ENCODE measurements at places on chromosomes 4 and X. TPM values are rescaled to one million over a fixed set of nuclear protein-coding genes. Genes with fewer than 3 reads are reported as not detected.

The TASL gene
- total RNA-seq: not detected

The VCX3A gene
- total RNA-seq: not detected

The HDAC6 gene
- 35.3 TPM for total RNA-seq

The SPANXC gene
- not detected for total RNA-seq

The FAAH2 gene
- 0.92 TPM for total RNA-seq

The PDCL2 gene
- total RNA-seq: not detected

The HPF1 gene
- 26.4 TPM for total RNA-seq

The C4orf36 gene
- total RNA-seq: 2.8 TPM

The ETDA gene
- total RNA-seq: not detected

The STAG2 gene
- total RNA-seq: 46.6 TPM

The S100P gene
- total RNA-seq: 1.1 TPM

The LRRC66 gene
- total RNA-seq: 0.10 TPM

The STS gene
- 1.2 TPM for total RNA-seq

The S100G gene
- total RNA-seq: not detected

The SMIM10L2A gene
- total RNA-seq: 0.03 TPM

The MED28 gene
- 23.8 TPM for total RNA-seq

The EDNRA gene
- total RNA-seq: 5.1 TPM

The HTRA3 gene
- total RNA-seq: not detected

The COX7B2 gene
- not detected for total RNA-seq

The NPY1R gene
- total RNA-seq: 0.04 TPM

The KLB gene
- total RNA-seq: 0.03 TPM

The WDR17 gene
- 1.3 TPM for total RNA-seq

The NXF2 gene
- total RNA-seq: not detected

The SPATA18 gene
- 6.8 TPM for total RNA-seq

The SH3D19 gene
- total RNA-seq: 39.4 TPM

The ARSH gene
- not detected for total RNA-seq

The IKBKG gene
- 21.7 TPM for total RNA-seq

The ZNF185 gene
- 23.3 TPM for total RNA-seq

The CT45A2 gene
- not detected for total RNA-seq

The P2RY4 gene
- not detected for total RNA-seq
